ENCODE measurements at places on chromosomes 11 and 22. TPM values are rescaled to one million over a fixed set of nuclear protein-coding genes. Genes with fewer than 3 reads are reported as not detected.

SLC22A8 gene
- not detected for total RNA-seq

GRCh38 chr11:57332694-57333440, 2.8 kb downstream of the SSRP1 start:
- peak; percentile 91 for DNase-seq

DNA sequence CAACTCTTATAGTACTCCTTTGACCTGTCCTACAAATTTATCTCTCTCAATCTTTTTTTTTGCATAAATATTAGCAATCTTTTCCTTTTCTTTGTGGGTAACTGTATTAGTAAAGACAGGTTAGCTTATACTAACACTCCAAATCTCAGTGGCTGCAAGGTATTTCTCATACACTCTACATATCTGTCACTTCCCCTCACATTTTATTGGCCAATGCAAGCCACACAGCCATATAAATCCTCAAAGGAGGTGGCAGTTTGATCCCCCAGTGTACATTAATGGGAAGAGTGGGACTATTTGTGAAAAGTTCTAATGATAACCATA, 42.6 kb upstream of the EED start:
- DNase-seq, result no peak

- DNase-seq, result no peak
These were observed 18.3 kb upstream of the ZNRF3 start for GRCh38 chr22:28864878-28865596.

DNA sequence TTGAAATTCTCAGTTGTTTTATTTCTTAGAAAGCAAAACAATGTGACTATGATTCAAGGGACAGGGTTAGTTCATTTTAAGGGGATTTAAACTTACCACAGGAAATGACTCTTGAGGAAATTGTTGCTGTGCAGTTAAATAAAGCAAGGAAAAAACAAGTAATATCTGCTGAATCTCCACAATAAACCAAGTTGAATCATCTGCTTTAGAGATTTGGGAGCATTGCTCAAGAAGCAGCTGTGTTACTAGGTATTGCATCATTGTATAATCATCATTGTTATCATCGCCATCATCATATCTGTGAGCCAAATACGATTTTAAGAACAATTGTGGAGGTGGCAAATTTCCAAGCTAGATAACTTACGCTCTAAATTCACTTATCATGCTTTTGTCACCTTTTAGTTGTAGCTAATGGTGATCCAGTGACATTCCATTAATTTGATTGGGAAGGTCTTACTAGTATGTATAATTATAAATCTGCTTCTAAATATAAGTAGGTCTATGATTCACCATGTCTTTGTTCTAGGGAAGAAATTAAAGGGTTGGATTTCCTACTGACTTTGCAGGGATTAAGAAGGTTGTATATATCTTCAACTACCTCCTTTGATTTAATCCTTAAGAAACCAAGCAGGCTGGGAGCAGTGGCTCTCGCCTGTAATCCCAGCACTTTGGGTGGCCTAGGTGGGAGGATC, 19.9 kb downstream of the MMP10 start:
- DNase-seq, result peak; percentile 97

DNA sequence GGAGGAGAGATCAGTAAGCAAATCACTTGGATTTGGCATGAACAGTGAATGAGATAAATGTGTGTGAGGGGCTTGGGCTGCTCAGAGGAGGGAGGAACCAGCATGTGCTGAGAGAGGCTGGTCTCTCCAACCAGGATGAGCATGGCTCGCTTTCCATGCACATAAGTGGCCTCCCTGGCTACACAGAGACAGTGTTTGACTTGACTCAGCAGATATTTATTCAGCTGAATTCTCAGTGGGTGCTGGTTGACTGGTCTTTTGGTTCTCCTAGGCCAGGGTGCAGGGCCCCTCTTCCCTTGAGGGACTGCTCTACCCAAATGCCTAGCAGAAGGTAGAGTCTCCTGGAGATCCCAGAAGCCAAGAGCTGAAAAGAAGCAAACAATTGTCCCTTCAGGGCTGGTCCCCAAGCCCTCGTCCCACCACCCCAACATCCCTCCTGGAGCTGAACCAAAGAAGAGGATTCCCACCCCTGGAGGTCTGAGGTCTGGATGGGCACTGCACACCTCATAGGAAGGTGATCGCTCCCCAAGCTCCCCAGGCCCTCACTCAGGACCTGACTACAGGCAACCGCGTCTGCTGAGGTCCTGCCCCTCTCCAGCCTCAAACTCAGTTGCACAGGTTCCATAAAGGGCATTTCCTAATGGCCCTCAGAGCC, 3.3 kb upstream of the TRIM29 start:
- no peak for DNase-seq

CLMP gene
- total RNA-seq, result 115 TPM

GRCh38 chr11:95359756-95360155, 128.8 kb upstream of the SESN3 start:
- no peak for DNase-seq

DNA sequence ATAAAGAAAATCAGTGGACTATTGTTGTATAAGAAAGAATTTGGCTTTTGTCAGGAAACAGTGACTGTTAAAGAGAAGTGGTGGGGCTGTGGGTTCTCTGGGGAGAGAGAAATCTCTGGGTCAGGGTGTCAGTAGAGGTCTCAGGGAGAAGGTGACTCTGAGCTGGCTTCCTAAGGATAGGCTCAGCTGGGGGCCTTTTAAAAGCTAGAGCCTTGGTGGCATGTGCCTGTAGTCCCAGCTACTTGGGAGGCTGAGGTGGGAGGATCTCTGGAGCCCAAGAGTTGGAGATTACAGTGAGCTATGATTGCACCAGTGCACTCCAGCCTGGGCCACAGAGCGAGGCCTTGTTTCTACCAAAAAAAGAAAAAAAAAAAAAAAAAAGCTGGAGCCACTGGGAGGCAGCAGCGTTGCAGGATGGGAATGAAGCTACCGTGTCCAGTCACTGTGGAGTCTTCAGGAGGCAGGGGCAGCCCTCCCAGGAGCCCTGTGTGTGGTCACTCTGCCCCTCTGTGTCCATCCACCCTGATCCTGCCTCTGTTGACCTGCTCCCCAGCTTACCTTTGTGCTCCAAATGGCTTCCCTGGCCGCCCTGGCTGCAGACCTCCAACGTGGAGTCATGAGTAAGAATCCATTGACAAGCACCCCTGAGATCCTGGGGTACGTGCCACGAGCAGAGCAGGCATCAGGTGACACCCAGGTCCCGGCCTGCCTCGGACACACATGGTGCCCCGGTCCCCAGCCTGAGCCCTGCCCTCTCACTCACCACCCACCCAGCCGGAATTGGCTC, 5.4 kb upstream of the MIF start:
- peak; percentile 28 for DNase-seq

- DNase-seq, result peak; percentile 47
These were observed 1120.7 kb downstream of the LRRC4C start for GRCh38 chr11:40338739-40339138.

OR8D4 gene
- not detected for total RNA-seq

OR52E2 gene
- not detected for total RNA-seq

DNA sequence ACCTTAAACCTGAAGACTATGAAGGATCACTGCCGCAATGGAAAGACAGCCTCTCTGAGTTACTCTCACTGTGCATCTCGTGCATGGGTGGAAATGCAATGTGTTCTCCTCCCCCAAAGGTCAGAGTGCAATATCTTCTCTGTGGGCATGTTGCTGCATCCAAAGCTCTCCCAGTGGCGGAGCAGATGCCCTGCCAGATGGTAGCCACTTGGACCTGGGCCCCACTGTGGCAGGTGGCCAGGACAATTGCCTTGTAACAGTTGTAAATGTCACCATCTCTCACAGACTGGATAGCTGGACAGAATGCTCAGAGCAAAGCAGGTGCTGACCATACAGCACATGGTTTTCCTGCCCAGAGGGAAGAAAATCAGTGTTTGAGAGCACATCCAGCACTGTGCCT, 542.0 kb downstream of the FAM181B start:
- no peak for DNase-seq

- DNase-seq, result peak; percentile 59
These were observed 97.2 kb upstream of the FIBIN start for GRCh38 chr11:26896719-26897118.

DNA sequence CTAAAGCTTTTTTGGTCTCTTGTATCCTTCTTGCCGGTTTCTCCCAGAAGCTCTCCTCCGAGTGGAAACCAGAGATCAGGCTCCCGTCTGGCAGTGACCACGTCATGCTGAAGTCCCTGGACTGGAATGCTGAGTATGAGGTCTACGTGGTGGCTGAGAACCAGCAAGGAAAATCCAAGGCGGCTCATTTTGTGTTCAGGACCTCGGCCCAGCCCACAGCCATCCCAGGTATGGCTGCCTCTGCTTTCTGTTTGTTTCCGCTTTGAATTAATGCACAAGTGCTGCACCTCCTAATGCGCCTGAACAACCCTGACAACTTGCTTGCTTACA, 54.3 kb upstream of the TTC12 start:
- DNase-seq, result no peak

- DNase-seq, result peak; percentile 56
These were observed 11.6 kb downstream of the UVRAG start for GRCh38 chr11:75826461-75827230.

DEFB131B gene
- not detected for total RNA-seq

ENDOD1 gene
- total RNA-seq, result 40.6 TPM

NAV2 gene
- total RNA-seq, result 11.2 TPM

GRCh38 chr11:60987577-60988277, 16.2 kb downstream of the CD6 start:
- DNase-seq, result no peak

DNA sequence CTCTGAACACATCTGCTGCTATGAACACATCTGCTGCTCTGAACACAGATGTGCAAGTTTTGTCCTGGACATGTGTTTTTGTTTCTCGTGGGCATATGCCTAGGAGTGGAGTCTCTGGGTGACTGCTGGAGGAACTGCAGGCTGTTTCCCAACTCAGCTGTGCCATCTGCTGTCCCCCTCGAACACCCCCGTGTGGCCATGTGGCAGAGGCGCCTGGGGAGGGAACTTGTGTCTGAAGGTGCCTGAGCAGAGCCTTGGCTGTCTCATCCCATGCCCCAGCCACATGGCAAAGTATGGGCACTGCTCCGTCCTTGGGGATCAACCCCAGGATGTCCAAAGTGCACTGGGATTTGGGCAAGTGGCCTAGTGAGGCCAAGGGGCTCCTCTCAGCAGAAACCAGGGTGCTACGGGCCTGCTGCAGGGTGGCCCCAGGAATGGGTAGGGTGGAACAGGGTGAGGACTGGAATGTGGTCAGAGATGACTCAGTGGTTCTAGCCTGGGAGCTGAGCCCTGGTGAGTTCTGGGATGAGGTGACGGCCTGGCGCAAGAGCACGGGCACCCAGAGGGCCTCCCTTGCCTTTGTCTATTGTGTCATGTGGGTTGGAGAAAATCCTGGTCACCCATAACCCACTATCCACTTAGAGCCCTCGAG, 14.7 kb downstream of the GATD1 start:
- DNase-seq, result peak; percentile 75

OR2D2 gene
- total RNA-seq, result 0.86 TPM

GRCh38 chr22:46391486-46392136, 56.1 kb downstream of the TRMU start:
- DNase-seq, result no peak

GRCh38 chr11:122105044-122105758, 10.8 kb downstream of the BLID start:
- DNase-seq, result peak; percentile 61

DNA sequence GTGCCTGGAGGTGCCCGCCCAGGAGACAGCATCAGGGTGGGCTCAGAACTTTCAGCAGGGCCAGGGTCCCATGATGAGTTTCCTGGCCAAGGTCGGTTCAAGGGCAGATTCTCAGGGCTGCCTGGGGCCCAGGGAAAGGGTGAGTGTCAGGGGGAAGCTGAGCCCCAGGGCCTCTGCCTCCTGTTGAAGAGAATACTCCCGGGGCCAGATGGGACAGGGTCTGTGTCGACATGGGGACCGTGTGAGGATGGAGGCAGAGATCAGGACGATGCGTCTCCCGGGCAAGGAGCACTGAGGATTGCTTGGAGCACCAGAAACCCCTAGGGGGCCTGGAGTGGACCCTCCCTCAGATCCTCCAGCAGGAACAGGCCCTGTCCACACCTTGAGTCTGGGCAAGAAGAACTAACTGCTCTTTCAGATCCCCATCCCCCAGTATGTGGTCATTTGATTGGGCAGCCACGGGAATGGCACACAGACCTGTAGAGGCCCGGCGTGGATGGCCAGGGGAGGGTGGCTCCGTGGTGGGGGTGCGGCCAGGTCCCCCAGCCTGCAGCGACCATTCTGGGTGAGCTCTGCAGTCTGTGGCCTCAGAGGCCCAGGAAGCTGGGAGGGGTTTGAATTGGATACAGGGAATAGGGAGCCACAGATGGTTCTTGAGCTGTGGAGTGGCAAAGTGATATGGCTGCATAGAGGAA, 1078.7 kb downstream of the BRD1 start:
- no peak for DNase-seq

TMEM121B gene
- total RNA-seq, result under 0.01 TPM

DNA sequence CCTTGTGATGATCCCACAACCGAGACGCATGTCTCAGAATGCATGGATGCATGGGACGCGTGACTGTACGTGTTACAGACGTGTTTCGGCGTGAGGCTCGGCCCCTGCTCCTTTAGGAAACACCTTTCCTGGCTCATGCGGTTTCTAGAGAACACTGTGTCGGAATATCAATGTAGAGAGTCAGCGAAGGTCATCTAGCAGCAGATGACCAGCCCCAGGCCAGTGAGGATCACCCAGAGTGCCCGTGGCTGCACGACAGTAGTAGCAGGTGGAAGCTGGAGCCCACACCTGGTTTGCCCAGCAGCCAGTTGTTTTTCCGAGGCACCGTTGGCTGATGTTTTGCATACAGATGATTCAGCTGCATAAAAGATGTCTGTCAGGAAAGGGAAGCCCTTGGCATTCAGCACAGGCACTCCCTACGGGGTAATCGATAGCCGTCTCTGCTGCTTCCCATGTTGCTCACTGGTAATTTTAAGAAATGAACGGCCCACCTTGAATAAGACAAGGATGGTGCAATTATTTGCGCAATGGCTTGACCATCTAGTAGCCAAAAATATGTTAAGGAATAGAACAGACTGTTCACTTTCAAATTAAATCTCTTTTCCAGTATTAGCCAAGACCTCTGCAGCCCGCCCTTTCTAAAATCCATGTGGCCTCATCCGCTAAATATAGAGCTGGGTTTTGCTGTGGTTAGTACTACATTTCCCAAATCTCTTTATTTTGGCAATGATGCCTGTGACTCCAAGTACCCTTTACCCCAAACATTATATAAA, 1.1 kb upstream of the CLTCL1 start:
- DNase-seq, result peak; percentile 60

DNA sequence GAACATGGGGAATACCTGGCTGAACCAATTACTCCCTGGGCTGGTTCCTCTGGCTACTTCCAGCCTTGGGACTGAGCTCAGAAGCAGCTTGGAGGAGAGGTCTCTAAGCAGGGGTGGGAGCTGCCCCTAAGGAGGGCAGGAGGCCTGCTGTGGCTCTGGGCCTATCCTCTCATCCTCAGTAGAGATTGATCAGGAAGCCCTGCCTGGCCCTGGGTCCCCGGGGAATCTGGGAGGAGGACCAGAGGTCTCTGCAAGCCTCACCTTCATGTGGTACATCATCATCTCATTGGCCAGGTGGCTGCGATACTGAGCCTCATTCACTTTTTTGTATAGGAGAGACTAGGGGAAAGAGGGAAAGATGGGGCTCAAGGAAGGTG, 91.1 kb downstream of the PDE2A start:
- no peak for DNase-seq
